ENCODE measurements at places on chromosomes 5 and 9.

DNA sequence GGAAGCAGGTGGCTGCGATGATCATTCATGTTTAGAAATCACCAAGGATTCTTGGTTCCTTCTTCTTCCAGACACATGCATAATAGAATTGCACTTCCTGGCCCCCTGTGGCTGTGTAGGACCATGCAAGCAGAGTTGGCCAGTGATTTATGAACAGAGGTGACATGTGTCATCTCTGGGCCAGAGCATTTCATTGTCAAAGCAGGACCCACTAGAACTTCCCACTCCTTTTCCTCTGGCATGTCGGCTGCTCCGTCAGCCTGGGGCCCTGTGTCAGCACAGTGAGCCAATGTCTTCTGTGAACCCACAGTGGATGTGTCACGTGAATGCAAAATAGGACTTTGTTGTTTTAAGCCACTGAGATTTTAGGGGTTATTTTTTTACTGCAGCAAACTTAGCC, 59.2 kb downstream of the HSD17B3 start:
- no peak for DNase-seq

- DNase-seq: peak; percentile 65
Observed at GRCh38 chr5:30040488-30041118, 1152.9 kb upstream of the CDH6 start.

- DNase-seq: no peak
Observed at GRCh38 chr9:100933656-100934055, 94.9 kb upstream of the PLPPR1 start.

GRCh38 chr5:133032852-133033742, 6.7 kb upstream of the ZCCHC10 start:
- no peak for DNase-seq

DNA sequence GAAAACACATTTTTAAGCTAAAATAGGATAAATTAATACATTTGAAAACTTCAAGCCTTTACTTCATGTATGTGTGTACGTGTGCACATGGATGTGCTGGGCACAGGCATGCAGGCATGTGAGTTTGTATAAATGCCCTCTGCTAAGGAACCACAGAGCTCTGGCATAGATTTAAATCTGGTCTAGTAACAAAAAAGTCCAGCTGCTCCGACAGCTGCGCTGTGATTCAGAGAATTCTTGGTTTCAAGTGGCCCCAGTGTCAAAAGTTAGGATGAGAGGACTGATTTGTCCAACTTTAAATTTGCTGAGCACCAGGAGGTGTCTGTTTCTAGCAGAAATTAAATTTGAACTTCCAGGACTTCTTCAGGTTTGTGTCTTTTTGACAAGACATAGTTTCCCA, 203.7 kb upstream of the TUT7 start:
- DNase-seq: no peak

DNA sequence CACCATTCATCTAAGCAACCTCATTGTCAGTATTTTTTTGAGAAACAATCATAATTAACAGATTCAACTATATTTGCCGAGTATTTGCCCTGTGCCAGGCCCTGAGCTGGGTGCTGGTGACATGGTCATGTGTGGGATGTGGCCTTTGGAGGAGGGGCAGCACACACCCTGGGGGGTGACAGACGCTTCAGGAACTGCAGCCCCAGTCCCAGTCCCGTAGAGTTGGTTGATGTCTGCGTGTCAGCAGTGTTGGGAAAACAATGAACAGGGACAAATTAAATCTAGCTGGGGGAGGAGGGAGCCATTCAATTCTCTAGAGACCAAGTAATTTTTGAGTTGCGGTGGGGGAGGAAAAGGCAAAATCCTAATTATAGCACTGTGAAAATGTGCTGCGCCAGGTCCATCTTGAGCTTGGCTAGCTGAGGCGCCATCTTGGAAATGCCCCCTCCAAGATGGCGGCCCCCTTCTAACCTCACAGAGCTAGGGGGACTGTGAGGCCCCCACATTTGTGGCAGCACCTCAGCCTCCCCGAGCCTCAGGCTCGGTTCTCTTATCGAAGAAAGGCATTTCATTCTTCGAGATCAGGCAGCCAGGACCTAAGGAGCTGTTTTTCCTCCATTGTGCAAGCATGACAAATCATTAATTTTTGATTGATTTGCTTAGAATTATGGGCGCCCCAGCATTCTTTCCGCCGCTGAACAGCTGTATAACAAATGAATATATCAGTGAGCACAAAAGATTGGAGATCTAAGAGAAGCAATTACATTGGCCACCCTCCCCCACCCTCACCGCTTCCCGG, 87.8 kb downstream of the ZNF618 start:
- no peak for DNase-seq

- DNase-seq: no peak
Observed at GRCh38 chr5:134111741-134112647, 2.5 kb upstream of the TCF7 start.
